ENCODE measurements at places on chromosomes 4 and X.

- DNase-seq: no peak
Observed at GRCh38 chr4:73053974-73054480, 15.5 kb downstream of the COX18 start.

DNA sequence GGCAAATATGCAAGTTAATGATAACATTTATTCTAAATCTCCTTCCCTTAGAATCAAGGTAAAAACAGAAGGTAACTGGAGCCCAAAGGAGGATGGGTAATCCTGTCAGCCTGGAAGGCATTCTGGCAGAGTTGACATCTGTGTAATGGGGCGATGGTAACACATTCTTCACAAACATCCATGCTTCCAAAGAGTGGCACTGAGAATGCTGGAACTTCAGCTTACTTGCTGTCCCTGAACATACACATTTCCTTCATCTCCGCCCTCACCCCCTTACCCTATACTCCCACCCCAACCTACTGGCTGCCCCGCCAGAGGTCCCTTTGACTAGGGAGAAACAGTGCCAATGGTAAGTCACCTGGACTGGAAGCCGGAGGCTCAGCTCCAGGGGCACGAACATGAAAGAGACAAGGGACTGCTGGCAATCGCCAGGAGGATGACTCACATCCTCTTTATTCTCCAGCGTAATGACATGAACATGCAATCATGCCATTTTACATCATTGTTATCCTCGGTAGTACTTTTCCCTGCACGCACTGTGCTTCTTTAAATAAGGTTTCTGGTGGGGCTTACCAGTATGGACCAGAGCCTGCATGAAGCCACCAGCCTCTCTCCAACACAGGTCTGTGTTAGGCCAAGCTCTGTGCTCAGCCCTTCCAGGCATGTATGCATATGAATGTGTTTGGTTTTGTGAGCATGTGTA, 694.2 kb upstream of the TENM3 start:
- no peak for DNase-seq

GRCh38 chr4:138710297-138710696, 305.3 kb upstream of the NOCT start:
- no peak for DNase-seq

GRCh38 chrX:16851421-16851820, 18.7 kb downstream of the RBBP7 start:
- DNase-seq: no peak

DNA sequence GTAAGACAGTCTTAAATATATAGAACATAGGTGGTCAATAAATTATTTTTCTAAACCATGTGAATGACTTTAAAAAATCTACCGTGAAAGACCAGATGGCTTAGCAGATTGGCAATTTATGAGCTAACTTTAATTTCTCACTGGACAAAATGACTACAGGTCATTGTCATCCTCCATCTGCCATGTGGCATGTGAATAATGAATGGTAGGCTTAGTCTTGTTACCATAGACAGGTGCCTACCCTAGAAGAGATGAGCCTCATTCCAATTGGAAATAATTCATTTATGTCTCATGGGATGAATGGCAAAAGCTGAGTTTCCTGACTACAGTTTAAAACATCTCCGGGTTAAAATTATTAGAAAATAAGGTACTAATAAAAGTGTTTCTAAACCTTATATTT, 1043.3 kb downstream of the FAT4 start:
- no peak for DNase-seq

DNA sequence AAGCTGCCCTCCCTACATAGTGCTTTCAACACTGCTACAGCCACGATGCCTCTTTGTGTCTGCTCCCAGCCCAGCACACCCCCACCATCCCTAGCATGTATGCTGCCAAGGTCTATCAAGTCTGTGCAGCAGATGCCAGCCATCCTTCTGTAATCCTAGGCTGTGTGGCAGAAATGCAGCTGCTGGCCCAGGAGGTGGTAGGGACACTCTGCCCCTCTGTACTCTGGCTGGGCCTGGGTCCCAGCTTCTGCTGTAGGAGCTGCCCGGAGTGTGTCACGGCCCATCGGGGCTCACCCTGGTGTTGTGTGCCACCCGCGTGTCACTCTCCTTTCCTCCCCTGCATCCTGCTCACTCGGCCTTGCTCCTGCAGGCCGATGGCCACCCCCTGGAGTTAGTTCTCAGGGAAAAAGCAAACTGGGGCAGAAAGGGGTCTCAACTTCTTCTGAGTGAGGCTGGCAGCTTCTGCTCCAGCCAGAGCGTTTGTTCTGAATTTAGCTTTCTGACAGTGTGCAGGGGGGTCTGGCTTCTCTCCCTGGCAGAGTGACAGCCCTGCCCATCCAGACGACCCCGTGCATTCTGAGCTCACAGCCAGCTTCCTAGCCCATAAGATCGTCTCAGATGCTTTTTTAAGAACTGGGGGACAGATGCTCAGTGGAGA, 22.7 kb downstream of the PSAPL1 start:
- no peak for DNase-seq

- DNase-seq: no peak
Observed at GRCh38 chr4:3029464-3029863, 44.9 kb downstream of the HTT-AS start.

DNA sequence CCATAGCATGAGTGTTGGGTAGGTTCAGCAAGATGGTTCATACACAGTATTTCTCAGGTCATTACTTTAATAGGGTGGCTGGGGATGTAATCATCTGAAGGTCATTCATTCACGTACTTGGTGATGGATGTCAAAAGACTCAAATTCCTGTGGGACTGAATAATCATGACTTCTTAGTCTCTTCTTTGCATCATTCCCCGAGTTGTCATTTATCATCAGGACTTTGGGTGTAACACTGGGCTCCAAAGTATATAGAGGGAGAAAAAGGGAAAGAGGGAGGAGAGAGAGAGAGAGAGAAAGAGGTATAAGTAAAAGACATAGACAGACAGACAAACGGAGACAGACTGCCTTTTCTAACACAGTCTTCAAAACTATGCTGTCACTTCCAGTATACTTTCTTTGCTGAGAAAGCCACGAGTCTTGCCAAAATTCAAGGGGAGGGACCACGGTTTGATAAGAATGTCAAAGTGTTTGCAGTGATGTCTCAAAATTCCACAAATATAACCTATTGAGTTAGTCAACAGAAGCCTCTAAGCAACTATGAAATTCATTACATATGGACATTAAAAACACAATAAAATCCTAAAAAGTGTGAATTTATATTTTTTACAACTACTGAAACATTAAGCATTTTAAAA, 55.9 kb downstream of the UGT2A3 start:
- no peak for DNase-seq

- DNase-seq: no peak
Observed at GRCh38 chr4:72473434-72473900, 95.6 kb downstream of the ADAMTS3 start.

- no peak for DNase-seq
Observed at GRCh38 chrX:39643550-39643949, 454.2 kb downstream of the BCOR start.

DNA sequence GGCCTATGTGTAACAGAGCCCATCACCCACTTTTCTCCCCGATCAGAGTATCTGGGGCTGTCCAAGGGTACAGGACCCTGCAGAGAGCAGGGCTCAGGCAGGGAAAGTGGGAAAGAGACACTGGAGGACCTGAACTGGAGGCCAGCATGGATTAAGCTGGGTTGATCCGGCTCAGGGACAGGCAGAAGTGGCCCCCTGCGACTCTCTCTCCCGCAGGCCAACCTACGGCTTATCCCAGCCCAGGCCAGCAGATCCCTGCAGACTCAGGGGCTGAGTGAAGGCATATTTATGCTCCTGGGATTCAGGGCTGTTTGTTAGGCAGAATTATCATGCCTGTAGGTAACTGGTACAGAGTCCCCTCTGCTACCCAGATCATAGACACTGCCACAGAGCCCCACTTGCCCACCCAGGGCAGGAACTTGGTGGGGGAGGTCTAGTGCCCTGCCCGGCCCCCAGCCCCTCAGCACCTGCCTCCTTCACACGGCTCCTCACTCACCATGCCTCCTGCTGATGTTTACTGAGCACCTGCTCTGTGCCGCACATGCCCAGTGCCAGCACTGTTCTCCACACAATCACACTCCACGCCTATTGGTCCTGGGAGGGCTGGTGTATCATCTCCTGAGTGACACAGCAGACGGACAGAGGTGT, 87.3 kb downstream of the ADRA2C start:
- DNase-seq: no peak

DNA sequence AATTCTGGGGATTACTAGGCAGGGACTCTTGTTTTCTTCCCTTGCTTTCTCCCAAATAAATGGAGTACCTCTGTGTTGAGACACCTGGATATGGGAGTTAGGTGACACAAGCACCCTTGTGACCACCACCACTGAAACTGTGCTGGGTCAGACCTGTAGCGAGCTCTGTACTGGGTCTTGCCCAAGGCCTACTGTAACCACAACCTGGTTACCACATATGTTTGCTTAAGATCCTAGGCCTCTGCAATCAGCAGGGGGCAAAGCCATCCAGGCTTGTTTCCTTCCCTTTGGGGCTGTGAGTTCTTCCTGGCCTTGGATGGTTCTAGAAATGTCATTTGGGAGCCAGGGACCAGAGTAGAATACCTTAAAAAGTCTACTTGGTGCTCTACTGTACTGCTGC, 49.4 kb downstream of the LPAR4 start:
- no peak for DNase-seq

DNA sequence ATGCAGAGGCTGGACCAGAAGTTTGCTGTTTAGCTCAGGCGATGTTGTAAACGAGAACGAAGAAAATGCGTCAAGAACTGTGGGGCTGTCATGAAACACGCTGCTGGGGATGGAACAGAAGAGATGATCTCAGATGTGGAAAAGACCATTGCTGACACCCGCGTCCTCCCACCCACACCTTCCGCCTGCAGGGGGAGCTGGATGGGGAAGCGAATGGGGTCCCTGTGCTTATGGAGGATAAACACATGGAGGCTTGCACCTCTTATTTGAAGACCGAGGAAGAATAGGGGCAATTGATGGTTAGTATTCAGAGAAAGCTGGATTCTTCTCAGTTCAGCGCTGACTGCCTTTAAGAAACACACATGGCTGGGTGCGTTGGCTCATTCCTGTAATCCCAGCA, 63.9 kb downstream of the GPR143 start:
- no peak for DNase-seq

GRCh38 chrX:116111934-116112595, 58.5 kb upstream of the AGTR2 start:
- DNase-seq: no peak

GRCh38 chr4:54659749-54660535, 2.2 kb downstream of the KIT start:
- no peak for DNase-seq

DNA sequence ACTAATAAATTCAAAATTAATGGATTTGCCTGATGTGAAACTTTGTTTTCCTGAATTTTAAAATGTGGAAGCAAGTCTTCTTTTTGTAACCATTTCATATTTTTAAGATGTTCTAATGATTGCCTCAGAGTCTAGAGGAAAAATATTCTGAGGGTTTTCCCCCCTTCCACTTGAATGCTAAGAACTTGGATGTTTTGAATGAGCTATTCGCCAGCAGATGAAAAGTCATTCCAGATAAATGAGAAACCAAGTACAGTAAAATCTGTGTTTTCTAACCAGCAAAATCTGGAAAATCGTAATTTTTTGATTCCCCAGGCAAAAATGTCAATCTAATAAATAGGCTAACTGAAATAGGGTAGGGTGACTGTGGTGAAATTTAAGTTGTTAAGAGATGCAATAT, 45.6 kb downstream of the SLIT2 start:
- DNase-seq: no peak

DNA sequence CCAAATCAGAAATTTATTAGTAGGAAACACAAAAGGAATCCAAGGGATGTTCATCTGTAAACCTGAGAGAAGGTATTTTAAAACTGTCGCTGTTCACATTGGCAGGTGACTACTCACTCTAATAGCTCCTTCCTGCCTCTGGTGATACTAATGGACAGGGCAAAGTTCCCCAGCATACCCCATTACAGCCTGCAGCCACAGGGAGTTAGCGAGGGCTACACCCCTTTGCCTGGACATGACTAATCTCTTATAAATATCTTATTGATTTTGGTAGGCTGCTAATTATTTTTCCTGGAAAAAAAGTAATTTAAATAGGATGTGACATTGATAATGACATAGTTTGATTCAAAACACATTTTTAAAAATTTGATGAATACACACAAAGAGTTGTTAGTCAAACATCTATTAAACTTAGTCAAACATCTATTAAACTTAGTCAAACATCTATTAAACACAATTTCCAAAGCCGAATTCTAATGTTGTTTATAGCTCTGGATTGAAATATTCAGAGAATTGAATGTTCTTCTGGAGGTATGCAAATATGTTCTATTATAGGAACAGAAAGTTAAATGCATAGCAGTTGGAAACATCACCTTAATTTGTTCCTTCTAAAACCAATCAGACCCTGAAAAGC, 83.0 kb upstream of the CBR4 start:
- no peak for DNase-seq

GRCh38 chrX:140053846-140054245, 88.5 kb upstream of the CXorf66 start:
- no peak for DNase-seq

- DNase-seq: no peak
Observed at GRCh38 chr4:181599134-181599533, 644.1 kb upstream of the TENM3 start.

DNA sequence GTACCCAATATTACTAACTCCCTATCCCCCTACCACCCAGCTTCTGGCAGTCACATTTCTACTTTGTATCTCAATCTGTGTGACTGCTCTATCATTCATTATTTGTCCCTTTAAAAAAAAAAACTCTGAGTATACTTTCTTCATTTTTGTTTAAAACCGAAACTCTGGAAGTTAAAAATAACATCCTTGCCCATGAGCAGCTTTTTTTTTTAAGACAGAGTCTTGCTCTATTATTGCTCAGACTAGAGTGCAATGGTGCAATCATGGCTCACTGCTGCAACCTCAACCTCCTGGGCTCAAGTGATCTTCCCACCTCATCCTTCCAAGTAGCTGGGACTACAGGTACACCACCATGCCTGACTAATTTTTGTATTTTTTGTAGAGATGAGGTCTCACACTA, 15.8 kb downstream of the UBE2K start:
- DNase-seq: no peak

- no peak for DNase-seq
Observed at GRCh38 chr4:70902577-70903290, 565 bp downstream of the MOB1B start.

DNA sequence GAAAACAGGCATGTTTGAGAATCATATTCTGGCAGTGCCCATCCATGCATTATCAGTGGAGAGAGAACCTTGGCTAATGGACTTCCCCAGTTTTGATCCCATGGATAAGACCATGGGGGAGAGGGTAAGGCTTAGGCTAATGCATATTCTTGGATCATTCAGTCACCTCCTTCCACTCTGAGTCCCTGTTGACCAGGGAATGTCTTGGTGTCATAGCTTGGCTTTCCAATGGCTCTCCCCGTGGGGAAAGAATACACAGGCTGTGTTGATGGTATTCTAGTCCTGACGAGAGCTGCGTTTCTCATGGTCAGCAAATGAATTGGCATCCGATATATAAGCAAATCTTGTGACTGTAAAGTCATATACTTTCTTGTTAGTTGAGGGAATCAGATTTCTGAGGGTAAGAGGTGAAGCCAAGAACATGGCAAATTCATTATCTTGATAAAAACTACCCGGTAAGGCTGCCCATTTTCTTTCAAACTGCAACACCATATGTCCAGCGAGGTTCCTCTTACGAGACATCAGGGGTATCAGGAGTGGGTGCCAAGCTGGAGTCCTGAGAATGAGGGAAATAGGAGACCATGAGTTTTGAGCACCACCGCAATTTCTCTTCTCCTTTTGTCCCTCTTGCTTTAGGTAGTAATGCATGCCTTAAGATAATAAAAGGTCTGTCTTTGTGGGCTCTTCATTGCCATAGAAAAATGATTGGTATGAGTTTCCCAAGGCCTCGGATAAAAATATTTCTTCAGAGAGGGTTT, 18.0 kb downstream of the RHOH start:
- DNase-seq: no peak

- DNase-seq: no peak
Observed at GRCh38 chr4:140718241-140718952, 37.8 kb downstream of the TBC1D9 start.
